ENCODE measurements at places on chromosomes 13 and 19.

GRCh38 chr13:107942030-107942617 is 273.2 kb downstream of the LIG4 start:
- DNase-seq, result no peak

DNA sequence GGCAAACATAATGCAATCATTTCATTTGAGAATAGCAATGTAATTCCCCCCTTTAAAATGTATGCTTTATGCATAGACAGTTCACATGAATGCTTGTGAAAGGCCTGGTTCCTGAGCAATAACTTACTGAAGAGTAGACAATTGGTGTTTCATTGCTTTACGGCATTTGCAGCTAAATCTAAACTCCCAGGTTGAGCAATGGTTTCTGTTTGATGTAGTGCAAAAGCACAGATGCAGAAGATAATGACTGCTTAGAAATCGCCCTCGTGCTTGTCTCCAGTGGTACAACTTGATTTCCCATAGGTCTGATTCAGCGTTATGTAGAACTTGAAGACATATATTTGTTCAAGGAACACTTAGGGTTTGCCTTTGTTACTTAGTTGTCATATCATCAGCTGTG is 1018.3 kb downstream of the DIAPH3 start:
- no peak for DNase-seq

- no peak for DNase-seq
These were observed 11.4 kb upstream of the MIA start for GRCh38 chr19:40763963-40764362.

- DNase-seq, result no peak
These were observed 107.6 kb downstream of the SOX1 start for GRCh38 chr13:112174476-112175110.

All from smooth muscle cell of the brain vasculature (primary cell).